ENCODE measurements at places on chromosomes 3 and 15. TPM values are rescaled to one million over a fixed set of nuclear protein-coding genes. Genes with fewer than 3 reads are reported as not detected.

SAMMSON gene
- total RNA-seq, result not detected

CRABP1 gene
- total RNA-seq, result not detected

OR5H6 gene
- not detected for total RNA-seq

POLQ gene
- 0.17 TPM for total RNA-seq

GRCh38 chr3:56810577-56811545 is 9.1 kb upstream of the ARHGEF3 start:
- no peak for DNase-seq

GRCh38 chr3:142888481-142889211 is at the start of gene PCOLCE2:
Gene PCOLCE2 (minus strand): TSS chr3:142889083. CDS start chr3:142888896, 187 bp downstream.
- no peak for DNase-seq

GRCh38 chr3:46466273-46466672 is 1.6 kb upstream of the LTF start:
- DNase-seq, result no peak

GRCh38 chr15:90986790-90987507 is 7.4 kb downstream of the PRC1 start:
- no peak for DNase-seq

- DNase-seq, result no peak
These were observed 59.6 kb downstream of the SMAD3 start for GRCh38 chr15:67124911-67125588.

Data from CD4-positive, alpha-beta T cell (primary cell).